ENCODE measurements at places on chromosomes 13 and 19. TPM values are rescaled to one million over a fixed set of nuclear protein-coding genes. Genes with fewer than 3 reads are reported as not detected.

The ZNF284 gene
- 3.8 TPM for total RNA-seq

The CEACAM21 gene
- total RNA-seq, result not detected

The RNF225 gene
- 0.66 TPM for total RNA-seq

The RFPL4AL1 gene
- total RNA-seq, result not detected

The CLEC4M gene
- not detected for total RNA-seq

The EDNRB gene
- total RNA-seq, result 48.1 TPM

The ZNF814 gene
- 10.3 TPM for total RNA-seq

The LILRA1 gene
- total RNA-seq, result not detected

The CFAP97D2 gene
- not detected for total RNA-seq

The PSG2 gene
- 0.50 TPM for total RNA-seq

The GRIN3B gene
- 2.3 TPM for total RNA-seq

The FGF21 gene
- not detected for total RNA-seq

Measured in smooth muscle cell of trachea (primary cell).